Glutamatergic neuron (in vitro differentiated cells): ENCODE measurements at places on chromosomes 1 and 21. TPM values are rescaled to one million over a fixed set of nuclear protein-coding genes. Genes with fewer than 3 reads are reported as not detected.

The HUNK gene
- 12.2 TPM for total RNA-seq

GRCh38 chr21:36211660-36212512 lies 55.3 kb downstream of the DOP1B start:
- DNase-seq = no peak

The SLC26A9 gene
- total RNA-seq = not detected

- no peak for DNase-seq
These were observed 698 bp upstream of the NTMT2 start for GRCh38 chr1:170145061-170145460.

GRCh38 chr1:47621483-47621882 lies 183.6 kb downstream of the FOXD2 start:
- no peak for DNase-seq

DNA sequence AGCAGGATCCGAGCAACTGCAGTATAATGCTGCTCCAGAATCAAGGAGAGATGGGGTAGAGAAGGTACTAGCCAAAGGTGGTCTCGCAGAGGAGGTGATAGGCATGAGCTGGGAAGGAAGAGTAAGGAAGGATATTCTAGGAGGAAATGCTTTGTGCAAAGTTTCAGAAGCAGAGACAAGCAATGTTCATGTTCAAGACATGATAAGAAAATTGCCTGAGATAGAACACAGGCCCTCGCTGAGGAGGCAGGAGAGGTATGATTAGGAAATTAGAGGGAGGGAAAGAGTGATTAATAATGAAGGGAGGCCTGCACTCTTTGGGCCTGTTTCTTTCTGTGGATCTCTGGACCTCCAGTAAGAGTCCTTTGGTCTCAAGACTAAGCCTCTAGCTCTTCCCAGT lies 12.9 kb upstream of the ETV3 start:
- no peak for DNase-seq

The OR2T29 gene
- total RNA-seq = not detected

- DNase-seq = no peak
These were observed 40.3 kb upstream of the THEM4 start for GRCh38 chr1:151949371-151950193.

GRCh38 chr1:44260792-44261170 lies 47.5 kb downstream of the DMAP1 start:
- DNase-seq = no peak

- DNase-seq = no peak
These were observed 19.8 kb downstream of the CNN3 start for GRCh38 chr1:94907136-94907535.
